ENCODE measurements at places on chromosomes 6 and 20. TPM values are rescaled to one million over a fixed set of nuclear protein-coding genes. Genes with fewer than 3 reads are reported as not detected.

ZSCAN9 gene
- polyA plus RNA-seq, result 5.8 TPM

NR2E1 gene
- not detected for polyA plus RNA-seq

CLPSL2 gene
- polyA plus RNA-seq, result not detected

OTOR gene
- polyA plus RNA-seq, result not detected

GNAS-AS1 gene
- 1.0 TPM for polyA plus RNA-seq

SGK1 gene
- polyA plus RNA-seq, result 127 TPM

PSMB9 gene
- 12.3 TPM for polyA plus RNA-seq

SRMS gene
- not detected for polyA plus RNA-seq

- no peak for DNase-seq
Measured at GRCh38 chr6:88749849-88750248, 213.6 kb downstream of the RNGTT start.

GRCh38 chr20:25289886-25290597 is 42.2 kb downstream of the PYGB start:
- DNase-seq, result no peak

- no peak for DNase-seq
Measured at GRCh38 chr6:75618437-75618836, 16.8 kb downstream of the SENP6 start.

DNA sequence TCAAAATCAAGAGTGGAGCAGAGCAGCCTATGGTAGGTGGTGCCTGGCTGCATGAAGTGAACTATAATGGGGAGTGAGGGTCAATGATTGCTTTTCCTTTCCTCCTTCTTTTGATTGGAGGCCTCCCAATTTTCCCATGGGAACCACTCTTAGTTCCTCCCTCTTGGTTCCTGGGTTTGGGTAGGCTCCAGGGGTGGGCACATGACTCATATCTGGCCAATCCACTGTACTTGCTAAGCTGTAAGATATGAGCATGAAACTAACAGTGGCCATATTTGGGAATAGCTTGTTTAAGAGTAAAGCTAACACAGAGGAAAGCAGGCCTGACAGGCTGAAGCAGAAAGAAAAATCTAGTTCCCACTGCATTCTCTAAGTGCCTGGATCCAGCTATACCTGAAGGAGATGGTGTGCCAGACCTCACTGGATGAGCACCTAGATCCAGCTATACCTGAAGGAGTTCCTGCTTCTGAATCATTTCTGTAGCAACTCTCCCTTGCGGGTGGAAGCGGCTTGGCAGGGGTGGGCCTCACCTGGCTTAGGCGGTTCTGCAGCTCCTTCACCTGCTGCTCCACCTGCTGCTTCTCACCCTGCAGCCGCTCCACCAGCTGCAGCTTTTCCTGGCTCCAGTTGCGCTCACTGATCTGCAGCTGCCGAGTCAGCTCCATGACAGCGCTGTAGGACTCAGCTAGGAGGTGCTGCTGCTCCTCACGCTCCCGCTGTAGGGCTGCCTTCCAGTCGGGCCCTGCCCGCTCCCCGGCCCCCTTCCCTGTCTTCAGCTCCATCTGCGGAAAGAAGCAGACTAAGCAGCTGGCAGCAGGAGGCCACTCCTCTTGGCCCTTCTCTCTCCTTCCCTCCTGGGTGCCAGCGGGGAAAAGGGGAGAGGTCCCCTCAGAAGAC is 29.0 kb upstream of the DSN1 start:
- DNase-seq, result peak; percentile 58

GRCh38 chr6:159701413-159701999 is 8.5 kb upstream of the SOD2 start:
- DNase-seq, result peak; percentile 92

- no peak for DNase-seq
Measured at GRCh38 chr6:64717281-64717680, 989.7 kb downstream of the EYS start.

DNA sequence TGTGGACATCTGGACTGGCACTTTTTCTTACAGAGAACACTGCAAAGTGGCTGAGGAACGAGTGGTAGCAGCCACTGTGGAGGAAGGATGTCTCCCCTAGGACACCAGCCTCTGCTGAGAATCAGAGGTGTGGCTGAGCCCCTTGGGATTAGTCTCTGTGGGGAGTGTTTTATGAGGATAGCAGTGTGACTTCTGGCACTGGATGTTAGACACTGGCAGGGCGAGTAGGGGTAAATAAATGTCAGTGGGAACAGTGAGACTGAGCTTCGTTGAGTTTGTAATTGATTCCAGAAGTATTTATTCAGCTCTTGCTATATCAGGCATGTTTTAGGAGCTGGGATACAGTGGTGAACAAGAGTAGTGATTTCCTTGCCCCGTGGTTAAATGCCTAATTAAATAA is 124.0 kb downstream of the JARID2 start:
- peak; percentile 22 for DNase-seq

DNA sequence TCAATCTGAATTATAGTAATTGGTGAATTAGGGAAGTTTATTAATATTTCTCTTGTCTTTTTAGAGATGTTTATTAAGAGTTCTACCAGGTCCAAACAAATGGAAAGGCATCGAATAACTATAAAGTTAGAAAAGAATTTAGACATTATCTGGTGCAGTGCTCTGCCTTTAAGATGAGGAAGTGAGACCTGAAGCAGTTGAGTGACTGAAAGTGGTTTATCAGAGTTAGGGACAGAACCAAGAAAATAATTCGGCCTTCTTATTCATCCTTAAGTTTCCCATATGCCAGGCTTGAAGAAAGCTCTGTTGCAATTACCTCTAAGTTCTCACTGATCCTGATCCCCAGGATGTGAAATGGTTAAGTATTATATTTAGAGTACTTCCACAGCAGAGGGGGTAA is 94.2 kb upstream of the FLRT3 start:
- DNase-seq, result no peak

- DNase-seq, result peak; percentile 60
Measured at GRCh38 chr20:63060057-63060991, 53.6 kb upstream of the BHLHE23 start.

GRCh38 chr6:62286470-62286843 is 432 bp upstream of the KHDRBS2 start:
- no peak for DNase-seq

- DNase-seq, result no peak
Measured at GRCh38 chr6:134230087-134230700, 87.7 kb downstream of the SGK1 start.

Data from GM23248 (cell line).